Sigmoid colon (tissue), 7 donors: ENCODE measurements at places on chromosomes 4 and X. TPM values are rescaled to one million over a fixed set of nuclear protein-coding genes. Genes with fewer than 3 reads are reported as not detected.

- no peak for DNase-seq
Observed at GRCh38 chr4:40214661-40215418, 18.0 kb downstream of the RHOH start.

The GAGE13 gene
- not detected for total RNA-seq

The POF1B gene
- total RNA-seq, result not detected

The BANK1 gene
- total RNA-seq, result 1.4 TPM
